Naive thymus-derived CD4-positive, alpha-beta T cell (primary cell): ENCODE measurements at places on chromosomes 1 and 21. TPM values are rescaled to one million over a fixed set of nuclear protein-coding genes. Genes with fewer than 3 reads are reported as not detected.

C21orf58 gene
- polyA plus RNA-seq, result 0.59 TPM

SRGAP2C gene
- polyA plus RNA-seq, result 1.8 TPM

SOAT1 gene
- polyA plus RNA-seq, result 77.7 TPM

ENSA gene
- polyA plus RNA-seq, result 60.0 TPM

LCE3D gene
- polyA plus RNA-seq, result not detected

SLC5A9 gene
- not detected for polyA plus RNA-seq

BSND gene
- polyA plus RNA-seq, result not detected

SH2D1B gene
- 0.31 TPM for polyA plus RNA-seq

DNA sequence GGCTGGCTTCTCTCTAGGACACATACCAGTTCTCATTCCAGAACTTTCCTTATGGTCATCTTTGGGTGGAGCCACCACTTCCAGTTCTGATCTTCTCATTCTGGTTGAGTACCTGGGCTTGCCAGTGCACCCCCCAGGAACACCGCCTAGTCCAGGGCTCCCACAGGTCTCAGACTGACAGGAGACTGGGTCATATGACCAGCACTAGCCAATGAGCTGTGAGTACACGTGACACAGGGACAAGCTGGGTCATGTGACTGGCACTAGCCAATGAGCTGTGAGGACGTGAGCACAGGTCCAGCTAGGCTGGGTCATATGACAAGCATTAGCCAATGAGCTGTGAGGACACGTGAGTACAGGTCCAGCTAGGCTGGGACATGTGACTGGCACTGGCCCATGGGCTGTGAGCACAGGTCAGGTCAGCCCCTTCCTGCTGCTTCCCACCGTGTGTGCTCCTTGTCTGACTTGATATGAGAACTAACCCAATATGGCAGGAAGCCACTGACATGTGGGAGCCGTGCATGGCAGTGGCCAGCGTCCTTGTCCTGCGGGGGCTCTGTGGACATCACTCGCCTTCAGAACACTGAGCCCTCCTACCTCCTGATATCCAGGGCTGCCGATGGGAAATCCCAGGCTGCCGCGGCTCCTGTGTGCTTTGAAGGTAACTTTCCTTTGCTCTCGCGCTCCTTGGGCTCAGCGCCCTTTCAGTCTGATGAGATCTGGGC is 22.7 kb downstream of the KRTAP10-1 start:
- DNase-seq, result no peak

- DNase-seq, result no peak
Observed at GRCh38 chr1:204818998-204819397, 51.7 kb upstream of the NFASC start.

DNA sequence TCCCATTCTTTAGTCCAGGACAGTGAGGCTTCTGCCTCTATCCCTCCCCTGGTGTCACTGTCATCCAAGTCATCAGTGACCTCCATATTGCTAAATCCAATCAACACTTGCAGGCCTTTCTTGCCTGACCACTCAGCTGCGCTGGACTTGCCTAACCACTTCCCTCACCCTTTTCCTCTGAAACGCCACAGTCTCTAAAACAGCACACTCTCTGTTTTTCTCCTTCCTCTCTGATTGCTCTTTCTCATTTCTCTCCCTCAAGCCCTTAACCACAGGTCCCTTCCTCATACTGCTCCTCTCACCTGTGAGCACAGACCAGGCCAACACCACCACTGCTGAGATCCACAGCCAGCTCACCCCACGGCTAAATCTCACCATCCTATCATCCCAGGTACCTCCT is 17.5 kb downstream of the TAL1 start:
- no peak for DNase-seq

DNA sequence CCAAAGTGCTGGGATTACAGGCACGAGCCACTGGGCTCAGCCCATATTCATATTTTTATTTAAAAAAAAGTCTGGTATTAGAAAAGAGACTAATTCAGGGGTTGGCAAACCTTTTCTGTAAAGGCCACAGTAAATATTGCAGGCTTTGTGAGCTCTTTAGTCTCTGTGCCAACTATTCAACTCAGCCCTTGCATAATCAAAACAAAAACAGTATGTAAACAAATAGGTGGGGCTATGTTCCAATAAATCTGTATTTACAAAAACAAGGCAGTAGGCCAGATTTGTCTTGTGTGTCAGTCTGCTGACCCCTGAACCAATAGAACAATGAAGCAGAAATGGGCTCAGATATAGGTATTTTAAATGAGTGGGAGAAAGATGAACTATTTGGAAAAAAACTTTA is 49.3 kb downstream of the CDC42BPA start:
- DNase-seq, result no peak

DNA sequence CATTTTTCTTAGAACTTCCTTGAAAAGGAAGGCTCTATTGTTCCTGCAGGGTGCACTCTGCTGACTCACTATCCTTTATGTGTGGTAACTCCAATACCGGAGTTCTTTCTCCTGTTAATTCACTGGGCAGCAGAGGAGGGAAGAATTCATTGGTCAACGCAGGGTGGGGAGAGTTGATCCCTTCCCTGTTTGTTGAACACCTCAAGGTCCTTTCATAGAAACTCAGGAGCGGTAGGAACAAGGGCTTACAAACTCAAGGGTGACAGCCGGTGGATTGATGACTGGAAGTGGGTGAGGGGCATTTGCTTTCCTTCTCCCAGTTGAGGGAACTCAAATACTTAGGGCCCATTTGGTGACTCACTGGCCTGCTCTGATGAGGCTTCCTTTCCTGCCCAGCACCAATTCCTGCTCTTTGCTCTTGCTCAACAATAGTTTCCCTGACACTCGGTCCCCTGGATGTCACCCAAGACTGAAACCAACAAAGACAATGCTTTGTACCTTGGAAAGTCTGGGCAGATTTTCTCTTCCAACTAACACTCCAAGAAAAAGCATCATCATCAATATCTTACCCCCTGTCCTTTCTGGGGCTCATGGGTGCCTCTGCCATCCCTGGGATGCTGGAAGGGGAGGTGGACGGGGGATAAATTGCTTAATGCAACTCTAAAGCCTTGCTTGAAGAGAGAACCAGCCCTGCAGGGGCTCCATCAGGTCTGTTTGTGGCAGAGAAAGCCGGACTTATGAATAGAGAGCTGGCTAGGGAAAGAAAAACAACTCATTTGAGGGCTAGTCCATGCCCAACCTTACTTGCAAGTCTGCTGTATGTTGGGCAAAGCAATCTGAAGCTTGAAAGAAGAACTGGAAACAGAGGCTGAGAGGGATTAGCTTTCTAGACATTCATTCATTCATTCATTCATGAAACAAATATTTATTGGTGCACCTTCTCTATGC is 9.3 kb downstream of the SLC26A9 start:
- no peak for DNase-seq

DNA sequence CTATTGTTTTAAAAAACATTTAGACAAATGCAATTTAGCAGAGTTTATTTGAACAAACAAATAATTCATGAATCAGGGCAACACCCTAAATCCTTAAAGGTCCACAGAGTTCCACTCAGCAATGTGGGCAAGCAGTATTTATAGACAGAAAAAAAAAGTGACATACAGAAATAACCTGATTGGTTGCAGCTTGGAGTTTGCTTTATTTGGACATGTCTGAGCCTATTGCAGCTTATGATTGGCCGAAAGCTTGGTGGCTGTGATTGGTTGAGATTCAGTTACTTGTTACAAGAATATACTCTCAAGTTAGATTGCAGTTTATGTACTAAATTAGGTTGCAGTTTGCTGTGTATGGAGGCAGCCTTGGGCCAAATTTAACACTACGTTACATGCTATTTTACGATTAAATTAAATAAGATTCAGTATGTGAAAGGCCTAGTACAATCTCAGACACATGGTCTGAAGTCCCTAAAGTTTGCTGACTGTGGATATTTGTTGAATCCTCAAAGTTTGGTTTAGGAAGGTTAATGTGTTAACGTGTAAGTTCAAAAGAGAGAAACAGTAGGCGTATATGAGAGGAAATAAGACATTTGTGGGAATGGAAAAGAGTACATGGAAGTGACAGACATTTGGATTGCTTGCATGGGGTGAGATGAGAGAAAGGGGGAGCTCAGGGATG is 6.9 kb upstream of the CAMSAP2 start:
- no peak for DNase-seq

- no peak for DNase-seq
Observed at GRCh38 chr1:86449103-86449502, 19.6 kb upstream of the CLCA1 start.

GRCh38 chr1:35605867-35606182 is 32.7 kb downstream of the TFAP2E start:
- no peak for DNase-seq

DNA sequence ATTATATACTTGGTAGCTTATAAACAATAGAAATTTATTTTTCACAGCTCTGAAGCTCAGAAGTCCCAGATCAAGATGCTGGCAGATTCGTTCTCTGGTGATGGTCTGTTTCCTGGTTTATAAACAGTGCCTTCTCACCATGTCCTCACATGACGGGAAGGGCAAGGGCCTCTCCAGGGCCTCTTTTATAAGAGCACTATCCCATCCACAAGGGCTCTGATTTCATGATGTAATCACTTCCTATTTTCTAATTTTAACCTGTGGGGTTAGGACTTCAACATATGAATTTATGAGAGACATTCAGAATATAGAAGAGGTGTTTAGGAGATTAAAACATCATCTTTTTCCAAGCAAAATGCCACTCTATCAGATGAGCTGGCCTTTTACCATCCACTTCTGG is 32.1 kb upstream of the PLPPR4 start:
- no peak for DNase-seq

DNA sequence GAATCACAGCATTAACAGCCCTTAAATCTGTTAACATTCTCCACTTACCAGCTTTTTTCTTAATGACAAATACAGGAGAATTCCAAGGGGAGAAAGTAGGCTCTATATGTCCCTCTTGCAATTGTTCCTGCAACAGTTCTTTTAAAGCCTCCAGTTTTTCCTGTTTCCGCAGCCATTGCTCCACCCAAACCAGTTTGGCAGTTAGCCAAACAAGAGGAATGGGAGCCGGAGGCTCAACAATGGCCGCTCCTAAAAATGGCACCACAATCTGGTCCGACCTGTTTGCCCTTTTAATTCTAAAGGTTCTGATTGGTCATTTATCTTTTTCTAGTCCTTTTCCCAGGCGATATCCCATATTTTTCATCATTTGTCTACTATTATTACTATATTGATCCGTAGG is 14.0 kb upstream of the L1TD1 start:
- no peak for DNase-seq

DNA sequence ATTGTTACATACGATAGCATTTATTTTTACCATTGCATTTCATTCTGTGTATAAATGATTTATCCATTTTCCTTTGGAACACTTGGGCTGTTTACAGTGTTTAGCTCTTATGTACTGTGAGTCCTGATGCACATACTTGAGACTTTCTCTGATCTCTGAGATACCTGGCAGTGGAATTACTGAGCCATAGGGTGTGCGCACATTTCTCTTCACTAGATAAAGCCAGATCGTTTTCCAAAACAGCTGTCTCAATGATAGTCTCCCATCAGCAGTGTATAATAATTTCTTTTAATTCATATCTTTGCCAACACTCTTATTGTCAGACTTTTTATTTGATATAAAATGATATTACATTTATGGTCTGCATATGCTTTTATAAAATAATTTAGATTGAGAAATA is 66.2 kb downstream of the VPS13D start:
- DNase-seq, result no peak

- DNase-seq, result no peak
Observed at GRCh38 chr1:155529109-155529508, 33.5 kb downstream of the ASH1L start.

DNA sequence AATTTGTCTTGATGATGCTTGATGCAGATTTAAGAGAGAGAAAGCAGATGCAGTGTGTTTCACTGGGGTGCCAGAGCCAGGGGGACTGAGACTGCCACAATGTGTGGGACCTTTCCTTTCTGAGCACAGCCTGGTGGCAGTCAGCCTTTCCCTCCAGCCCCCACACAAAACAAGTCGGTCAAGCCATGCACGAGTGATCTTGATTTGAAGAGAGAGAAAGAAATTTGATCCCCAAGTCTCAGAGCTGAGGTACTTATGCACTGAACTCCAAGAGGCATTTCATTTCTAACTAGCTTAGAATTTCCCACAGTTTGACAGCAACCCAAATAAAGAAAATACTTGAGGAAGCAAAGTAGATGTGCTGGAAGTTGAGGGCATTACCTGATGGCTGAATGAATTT is 193.8 kb downstream of the ST6GALNAC3 start:
- no peak for DNase-seq

DNA sequence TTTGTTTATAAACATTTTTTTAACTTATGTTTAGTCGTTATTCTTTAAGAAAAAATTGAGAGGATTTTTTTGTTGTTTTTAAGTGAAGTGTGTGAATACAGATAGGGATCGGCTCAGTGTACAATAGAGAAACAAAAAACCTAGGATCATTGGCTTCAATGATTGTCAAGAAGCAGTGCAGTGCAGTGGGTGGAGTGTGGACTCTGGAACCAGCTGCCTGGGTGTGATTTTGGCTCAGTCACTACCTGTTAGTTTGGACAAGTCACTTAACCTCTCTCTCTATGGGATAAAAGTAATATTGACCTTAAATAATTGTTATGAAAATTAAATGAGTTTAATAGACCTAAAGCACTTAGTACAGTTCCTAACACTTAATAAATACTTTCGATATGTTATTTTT is 41.3 kb downstream of the SCCPDH start:
- no peak for DNase-seq

DNA sequence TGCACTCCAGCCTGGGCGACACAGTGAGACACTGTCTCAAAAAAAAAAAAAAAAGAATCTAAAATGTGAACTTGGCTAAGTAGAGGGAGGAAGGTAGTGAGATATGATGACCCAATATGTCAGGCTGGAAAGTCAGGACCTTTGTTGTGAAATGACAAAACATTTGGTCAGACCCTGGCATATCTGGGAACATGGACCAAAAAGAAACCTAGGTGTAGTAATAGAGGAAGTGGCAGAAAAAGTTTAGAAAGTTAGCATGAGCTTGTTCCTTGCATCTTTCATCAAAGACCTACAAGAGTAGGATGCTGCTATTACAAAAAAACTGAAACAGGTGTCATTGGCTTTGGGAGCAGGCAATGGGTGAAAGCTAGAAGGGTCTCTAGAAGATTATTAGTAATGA is 7.3 kb upstream of the S100A3 start:
- DNase-seq, result no peak

- DNase-seq, result no peak
Observed at GRCh38 chr21:23963454-23963853, 1643.8 kb downstream of the MRPL39 start.

GRCh38 chr1:184843732-184844495 is 89.3 kb upstream of the EDEM3 start:
- DNase-seq, result peak; percentile 7

- DNase-seq, result no peak
Observed at GRCh38 chr1:30916296-30916695, 7.7 kb upstream of the SDC3 start.

DNA sequence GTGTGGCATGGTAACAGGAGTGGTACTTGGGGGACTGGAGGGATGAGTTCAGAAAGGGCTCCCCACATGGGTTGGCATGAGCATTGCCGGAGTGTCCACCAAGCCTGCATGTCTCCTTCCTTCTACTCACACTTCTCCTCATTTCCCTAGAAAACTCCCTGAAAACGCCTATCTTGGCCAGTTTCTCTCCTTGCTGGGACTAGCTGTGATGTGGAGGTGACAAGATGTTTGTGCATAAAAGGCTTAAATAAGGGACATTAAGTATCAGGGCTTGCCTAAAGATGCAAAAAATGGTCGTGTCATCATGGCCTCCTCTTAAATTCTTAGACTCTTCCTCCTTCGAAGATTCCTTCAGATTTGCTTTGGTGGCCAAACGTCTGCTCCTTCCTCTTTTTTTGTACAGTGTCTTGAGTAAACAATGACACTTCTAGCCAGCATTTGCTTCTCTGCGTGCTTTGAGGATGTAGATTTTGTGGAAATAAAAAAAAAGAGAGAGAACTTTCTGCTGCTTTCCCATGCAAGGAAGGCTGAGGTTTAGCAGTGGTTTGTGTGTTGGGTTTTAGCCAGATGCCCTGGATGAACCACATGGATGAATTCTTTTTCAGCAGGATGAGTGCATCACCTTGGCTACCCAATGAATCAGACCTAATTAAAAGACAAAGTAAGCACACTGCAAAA is 239.1 kb upstream of the IRF2BP2 start:
- DNase-seq, result no peak
